ENCODE measurements at places on chromosomes 12 and 14.

DNA sequence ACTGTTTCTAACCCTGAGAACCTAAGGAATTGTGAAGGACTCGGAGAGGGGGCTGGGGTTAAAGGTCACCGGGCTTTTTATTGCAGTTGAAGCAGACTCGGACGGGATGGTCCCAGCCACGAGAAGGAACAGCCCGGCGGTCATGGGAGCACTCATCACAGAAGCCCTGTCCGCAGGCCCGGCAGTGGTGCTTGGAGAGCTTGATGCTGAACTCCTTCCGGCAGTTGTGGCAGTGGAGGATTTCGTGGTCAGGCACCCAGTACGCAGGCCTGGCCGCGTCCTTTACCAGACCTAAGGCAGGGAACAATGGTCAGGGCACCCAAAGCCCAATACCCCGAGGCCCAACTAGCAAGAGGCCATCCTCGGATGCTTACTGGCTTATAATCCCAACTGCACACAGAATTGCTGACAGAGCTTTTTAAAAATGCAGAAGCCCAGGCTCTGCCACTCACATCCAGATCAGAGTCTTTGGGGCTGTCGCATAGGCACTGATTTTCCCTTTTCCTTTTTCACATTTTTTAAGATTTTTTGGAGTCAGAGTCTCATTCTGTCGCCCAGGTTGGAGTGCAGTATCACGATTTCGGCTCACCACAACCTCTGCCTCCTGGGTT is 44.7 kb downstream of the DCAF4 start:
- no peak for DNase-seq

- peak; percentile 70 for DNase-seq
Measured at GRCh38 chr12:52221912-52222457, 11.1 kb upstream of the KRT7 start.

DNA sequence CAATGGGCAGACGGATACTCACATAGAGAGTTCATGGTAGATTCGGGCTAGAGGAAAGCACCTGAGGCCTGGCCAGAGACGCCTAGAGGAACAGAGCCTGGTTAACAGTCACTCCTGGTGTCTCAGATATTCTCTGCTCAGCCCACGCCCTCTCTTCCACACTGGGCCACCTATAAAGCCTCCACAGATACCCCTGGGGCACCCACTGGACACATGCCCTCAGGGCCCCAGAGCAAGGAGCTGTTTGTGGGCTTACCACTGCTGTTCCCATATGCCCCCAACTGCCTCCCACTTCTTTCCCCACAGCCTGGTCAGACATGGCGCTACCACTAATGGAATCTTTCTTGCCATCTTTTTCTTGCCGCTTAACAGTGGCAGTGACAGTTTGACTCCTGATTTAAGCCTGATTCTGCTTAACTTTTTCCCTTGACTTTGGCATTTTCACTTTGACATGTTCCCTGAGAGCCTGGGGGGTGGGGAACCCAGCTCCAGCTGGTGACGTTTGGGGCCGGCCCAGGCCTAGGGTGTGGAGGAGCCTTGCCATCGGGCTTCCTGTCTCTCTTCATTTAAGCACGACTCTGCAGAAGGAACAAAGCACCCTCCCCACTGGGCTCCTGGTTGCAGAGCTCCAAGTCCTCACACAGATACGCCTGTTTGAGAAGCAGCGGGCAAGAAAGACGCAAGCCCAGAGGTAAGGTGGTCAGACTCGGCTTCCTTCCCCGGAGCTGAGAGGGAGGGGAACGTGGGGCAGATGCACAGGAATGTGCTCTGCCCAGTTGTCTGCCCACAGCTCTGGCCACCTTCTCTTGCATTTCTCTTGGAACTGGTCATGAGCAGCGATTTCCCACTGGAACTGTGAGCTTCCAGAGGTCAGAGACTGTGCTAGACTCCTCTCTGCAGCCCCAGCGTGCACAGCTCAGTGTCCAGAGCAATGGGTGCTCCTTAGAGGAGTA is at the start of gene CD4:
CD4 (plus strand) TSS at position 557 of the 953 bp plus-strand sequence. CDS start 10,611 bp downstream, outside the sequence.
- peak; percentile 77 for DNase-seq

- DNase-seq: no peak
Measured at GRCh38 chr14:34387974-34388516, 74.0 kb downstream of the SPTSSA start.

- DNase-seq: no peak
Measured at GRCh38 chr12:96889273-96889933, 17.7 kb upstream of the NEDD1 start.

- DNase-seq: no peak
Measured at GRCh38 chr14:85156319-85156718, 373.6 kb upstream of the FLRT2 start.

DNA sequence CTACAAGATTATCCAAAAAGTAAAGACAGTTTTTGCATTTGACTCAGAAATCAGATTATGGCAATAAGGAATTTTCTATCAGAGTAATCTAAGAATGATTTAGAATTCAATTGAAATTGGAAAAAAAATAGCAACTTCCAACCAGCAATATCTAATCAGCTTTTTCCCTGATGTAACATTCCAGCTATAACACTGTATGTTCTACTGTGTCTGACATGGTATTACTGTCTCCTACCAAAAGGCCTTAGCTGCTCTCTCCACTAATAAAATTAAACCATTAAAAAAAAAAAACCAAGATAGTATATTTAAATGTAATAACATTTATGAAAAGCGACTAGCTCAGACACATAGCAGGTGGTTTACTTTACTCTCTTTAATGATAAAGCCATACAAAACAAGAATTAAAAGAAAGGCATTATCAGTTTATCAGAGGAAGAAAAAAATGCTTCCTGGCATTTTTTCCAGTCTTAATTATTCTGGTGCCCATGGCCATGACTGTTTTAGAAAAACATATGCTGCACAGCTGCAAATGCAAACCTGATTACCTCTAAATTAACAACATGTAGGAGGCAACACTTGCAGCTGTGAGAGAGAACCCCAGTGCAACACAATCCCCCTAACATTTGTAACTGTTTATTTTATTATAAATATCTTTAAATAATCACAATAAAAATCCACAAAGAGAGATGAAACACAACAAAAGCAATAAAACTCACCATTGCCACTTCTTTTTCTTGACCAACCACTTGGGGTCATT is 28.8 kb downstream of the PHLDA1 start:
- DNase-seq: no peak
